ENCODE measurements at places on chromosomes 5 and 9.
A peak's percentile ranks its signal among the peaks of the same experiment; 100 is the strongest.

- DNase-seq = no peak
Observed at GRCh38 chr9:38422555-38423260, 1.5 kb downstream of the IGFBPL1 start.

DNA sequence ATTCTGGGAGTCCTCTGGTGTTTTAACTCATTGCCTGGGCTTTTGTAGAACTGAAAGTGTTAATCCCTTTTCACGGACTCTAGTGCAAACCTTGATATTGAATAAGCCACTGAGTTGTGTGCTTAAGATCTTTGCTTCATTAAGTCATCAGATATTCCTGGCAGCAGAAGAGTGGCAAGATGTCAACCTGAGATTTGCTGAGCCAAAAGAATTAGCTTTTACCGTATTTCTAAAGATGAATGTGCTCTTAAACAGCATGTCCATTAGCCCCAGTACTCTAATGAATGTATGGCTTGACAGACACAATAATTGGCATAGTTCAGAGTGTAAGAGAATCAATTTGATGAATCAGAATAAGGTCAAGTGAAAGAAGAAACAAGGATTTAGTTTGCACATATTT is 87.2 kb upstream of the CDH6 start:
- no peak for DNase-seq

DNA sequence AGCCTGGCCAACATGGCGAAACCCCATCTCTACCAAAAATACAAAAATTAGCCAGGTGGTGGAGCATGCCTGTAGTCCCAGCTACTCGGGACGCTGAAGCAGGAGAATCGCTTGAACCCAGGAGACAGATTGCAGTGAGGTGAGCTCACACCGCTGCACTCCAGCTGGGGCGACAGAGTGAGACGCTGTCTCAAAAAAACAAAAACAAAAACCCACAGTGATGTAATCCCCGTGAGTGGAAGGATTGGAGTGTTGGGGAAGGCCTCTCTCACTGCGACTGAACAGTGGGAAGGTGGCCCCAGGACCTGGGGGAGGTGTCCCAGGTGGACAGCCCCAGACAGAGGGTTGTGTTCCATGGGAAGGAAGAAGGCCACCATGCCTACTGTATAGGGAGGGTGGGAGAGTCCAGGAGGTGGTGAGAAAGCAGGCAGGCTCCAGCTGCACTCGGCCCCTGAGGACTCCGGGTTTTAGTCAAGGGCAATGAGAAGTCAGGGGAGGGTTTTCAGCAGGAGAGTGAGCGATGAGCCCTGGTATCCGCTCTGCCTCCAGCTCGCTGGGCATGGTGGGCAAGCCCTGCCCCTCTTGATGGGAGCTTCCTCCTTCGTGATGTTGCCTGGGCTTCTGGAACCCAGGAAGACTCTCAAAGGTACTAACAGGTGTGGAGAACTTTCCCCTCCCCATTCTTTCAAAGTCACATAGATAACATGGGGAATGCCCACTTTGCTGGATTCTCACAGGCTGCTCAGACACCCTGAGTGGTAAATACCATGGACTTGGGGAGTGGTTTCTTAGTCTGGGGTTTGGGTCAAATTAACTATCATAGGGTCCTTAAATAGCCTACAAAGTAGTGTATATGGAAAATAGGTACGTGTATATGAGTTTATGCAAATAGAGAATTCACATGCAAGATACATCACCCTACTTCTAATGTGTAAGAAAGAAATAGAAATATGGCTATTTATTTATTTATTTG is 74.7 kb downstream of the PPARGC1B start:
- no peak for DNase-seq

DNA sequence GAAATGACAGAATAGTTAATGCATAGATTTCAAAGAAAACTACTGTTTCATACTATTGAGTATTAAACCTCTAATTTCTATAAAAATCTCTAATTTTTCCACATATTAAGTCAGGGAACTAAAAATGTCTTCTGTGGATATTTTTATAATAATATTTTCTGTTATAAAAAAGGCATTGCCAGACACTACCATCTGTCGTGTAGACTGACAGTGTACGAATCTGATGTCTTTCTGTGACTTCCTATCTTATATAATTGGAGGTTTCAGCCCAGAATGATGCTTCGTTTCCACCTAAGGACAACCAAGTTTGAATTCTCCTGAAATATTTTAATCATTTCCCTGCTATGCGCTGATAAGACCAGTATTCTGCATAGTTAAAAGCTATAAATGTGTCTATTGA is 456.6 kb upstream of the ARRDC3 start:
- DNase-seq = no peak

DNA sequence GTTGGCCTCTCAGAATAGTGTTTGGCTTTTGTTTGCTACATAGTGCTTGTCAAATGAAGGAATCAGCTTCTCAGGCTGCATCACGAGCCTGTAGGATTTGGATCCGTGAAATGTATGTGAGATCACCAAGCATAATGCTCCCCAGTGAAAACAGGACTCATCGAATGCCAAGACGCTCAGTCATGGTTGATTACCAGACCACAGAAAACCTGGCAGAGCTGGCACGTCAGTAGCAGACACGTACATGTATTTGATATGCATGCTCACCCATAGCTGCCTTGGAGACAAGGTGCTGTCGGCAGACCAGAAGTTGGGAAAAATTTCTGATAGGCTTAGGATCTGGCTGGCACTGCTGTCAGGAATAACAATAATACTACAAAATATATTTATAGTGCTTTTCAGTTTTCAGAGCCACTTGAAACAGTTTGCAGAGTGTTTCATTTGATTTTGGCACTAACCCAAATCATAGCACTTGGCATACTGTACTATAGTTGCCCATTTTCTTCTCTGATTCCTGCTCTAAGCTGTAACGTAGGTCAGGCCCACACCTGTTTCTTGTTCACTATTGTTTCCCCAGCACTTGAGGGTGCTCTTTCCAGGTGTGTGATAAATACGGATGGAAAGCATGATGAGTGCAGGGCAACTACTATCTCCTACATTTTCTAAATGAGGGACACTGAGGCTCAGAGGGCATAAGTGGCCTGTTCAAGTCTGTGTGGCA is 226.1 kb downstream of the NR3C1 start:
- no peak for DNase-seq

- DNase-seq = no peak
Observed at GRCh38 chr5:3741374-3741770, 145.7 kb downstream of the IRX1 start.

- no peak for DNase-seq
Observed at GRCh38 chr5:129125819-129126218, 31.3 kb downstream of the ISOC1 start.

- peak; percentile 16 for DNase-seq
Observed at GRCh38 chr9:109705515-109705914, 74.5 kb upstream of the PALM2AKAP2 start.

GRCh38 chr5:179731791-179732411 is 721 bp upstream of the MAML1 start:
- DNase-seq = no peak

- DNase-seq = no peak
Observed at GRCh38 chr9:109806506-109807115, 26.6 kb downstream of the PALM2AKAP2 start.

DNA sequence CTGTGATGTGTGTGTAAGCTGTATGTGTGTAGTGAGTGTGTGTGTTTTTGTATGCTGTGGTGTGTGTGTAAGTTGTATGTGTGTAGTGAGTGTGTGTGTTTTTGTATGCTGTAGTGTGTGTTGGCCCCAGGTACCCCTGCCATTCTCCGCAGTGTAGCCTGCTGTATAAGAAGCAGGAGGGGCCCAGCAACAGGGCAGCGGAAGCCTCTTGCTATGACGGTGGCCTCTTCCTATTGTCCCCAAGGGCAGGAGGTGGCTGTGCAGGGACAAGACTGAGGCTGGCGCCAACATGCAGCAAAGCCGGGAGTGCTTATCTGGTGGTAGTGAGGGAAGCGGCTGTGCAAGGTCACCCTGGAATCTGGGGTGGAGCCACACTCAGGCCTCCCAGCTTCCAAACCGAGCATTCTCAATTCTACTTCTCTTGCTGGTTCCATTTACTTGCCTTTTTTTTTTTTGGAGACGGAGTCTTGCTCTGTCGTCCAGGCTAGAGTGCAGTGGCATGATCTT is 5.1 kb downstream of the SPAAR start:
- DNase-seq = no peak

- no peak for DNase-seq
Observed at GRCh38 chr5:60842871-60843385, 1.1 kb downstream of the ELOVL7 start.
